IPS DF 6.9 (cell line): ENCODE measurements at places on chromosomes 6 and 20.

GRCh38 chr20:19824861-19825260 is 66.8 kb downstream of the RIN2 start:
- H3K4me1 ChIP-seq = no peaks in the 10 kb centered on the region
- H3K36me3 ChIP-seq = no peaks in the 10 kb centered on the region
- no peak for DNase-seq
- H3K27me3 ChIP-seq = no peaks in the 10 kb centered on the region
- no peak overlapping the region for H3K27ac ChIP-seq

- no peaks in the 10 kb centered on the region for H3K27me3 ChIP-seq
- H3K4me3 ChIP-seq = no peak overlapping the region
- no peak overlapping the region for H3K27ac ChIP-seq
These were observed 62.0 kb upstream of the PHACTR2 start for GRCh38 chr6:143615785-143616184.

DNA sequence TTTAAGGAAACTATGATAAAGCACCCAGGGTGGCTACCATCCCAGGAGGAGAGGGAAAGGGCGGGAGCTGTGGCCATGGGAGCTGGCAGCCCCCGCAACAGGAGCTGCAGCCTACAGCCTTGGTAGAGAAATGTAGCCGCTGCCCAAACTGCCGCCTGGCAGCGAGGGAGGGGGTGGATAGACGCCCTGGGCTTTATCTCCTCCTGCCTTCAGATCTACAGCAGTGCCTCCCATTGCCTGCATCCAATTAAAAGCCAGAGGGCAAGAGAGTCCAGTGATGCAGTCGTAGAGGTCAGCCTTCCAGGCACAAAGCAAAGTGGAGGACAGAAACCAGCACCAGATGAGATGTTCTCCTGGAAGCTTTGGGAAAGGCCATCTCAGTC is 35.0 kb upstream of the ZFAND3 start:
- no peak overlapping the region for H3K4me3 ChIP-seq
- H3K27me3 ChIP-seq = no peaks in the 10 kb centered on the region
- H3K4me1 ChIP-seq = peaks cover 14% of the 10 kb centered on the region

DNA sequence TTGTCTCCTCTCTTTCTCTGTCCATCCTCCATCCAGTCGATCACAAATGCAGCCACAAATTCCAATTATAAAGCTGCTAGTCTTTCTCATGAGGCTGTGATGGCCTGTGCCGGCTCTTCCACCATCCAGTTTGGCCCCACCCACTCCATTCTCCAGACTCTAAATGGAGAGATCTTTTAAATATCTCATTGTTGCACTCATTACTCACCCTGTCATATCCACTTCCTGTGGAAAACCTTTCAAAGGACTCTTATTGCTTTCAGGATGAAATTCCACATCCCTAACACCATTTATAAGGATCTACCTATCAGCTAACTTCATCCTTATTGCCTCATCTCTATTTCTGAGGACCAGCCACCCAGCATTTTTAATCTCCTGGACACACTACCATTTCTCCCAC is 70.6 kb downstream of the NRN1 start:
- no peak overlapping the region for H3K4me3 ChIP-seq
- H3K27me3 ChIP-seq = no peaks in the 10 kb centered on the region
- no peak for DNase-seq
- H3K27ac ChIP-seq = no peak overlapping the region
- H3K4me1 ChIP-seq = no peaks in the 10 kb centered on the region
- no peaks in the 10 kb centered on the region for H3K36me3 ChIP-seq

GRCh38 chr6:34947561-34947960 is 58.5 kb downstream of the ANKS1A start:
- no peak for DNase-seq
- H3K36me3 ChIP-seq = no peaks in the 10 kb centered on the region
- no peak overlapping the region for H3K27ac ChIP-seq
- no peaks in the 10 kb centered on the region for H3K4me1 ChIP-seq
- H3K4me3 ChIP-seq = no peak overlapping the region

DNA sequence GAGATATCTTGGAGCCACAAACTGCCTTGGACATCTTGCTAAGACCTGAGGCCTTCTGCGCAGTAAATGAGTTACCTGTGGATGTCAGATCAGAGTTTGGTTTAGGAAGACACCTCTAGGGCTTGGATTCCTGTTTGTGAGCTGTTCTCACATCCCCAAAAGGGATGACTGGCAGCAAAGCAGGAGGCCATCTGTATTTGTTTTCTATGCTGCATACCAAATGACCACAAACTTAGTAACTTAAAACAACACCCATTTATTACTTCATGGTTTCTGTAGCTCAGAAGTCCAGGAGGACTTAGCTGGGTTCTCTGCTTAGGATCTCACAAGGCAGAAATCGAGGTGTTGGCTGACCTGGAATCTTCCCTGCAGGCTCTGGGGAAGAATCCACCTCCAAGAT is 116.7 kb downstream of the UNC5CL start:
- peaks cover 6% of the 10 kb centered on the region for H3K4me1 ChIP-seq
- no peak overlapping the region for H3K27ac ChIP-seq
- H3K36me3 ChIP-seq = no peaks in the 10 kb centered on the region
- DNase-seq = no peak
- H3K4me3 ChIP-seq = no peak overlapping the region

DNA sequence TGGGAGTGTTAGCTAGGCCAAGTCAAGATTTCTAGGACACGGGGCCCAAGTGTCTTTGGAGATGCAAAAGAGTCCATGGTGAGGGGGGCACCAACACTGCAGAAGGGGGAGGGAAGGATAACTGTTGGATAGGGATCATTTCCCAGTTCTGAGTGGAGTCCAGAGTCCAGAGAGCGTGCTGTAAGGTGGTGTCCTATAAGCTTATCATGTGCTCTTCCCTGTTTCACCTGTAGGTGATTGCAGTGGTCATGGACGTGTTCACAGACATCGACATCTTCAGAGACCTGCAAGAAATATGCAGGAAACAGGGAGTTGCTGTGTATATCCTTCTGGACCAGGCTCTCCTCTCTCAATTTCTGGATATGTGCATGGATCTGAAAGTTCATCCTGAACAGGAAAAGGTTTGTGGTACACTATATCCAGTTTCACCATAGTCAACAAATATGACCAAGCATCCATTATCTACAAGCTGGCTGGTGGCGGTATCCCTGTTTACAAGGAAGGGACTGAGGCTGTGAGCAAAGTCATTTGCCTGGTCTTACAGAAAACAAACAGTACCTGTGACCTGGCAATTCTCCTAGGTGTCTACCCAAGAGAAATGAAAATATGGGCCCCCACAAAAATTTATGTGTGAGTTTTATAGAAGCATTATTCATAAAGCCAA is 15.6 kb downstream of the FAM83D start:
- no peak for DNase-seq
- H3K4me3 ChIP-seq = no peak overlapping the region
- no peaks in the 10 kb centered on the region for H3K4me1 ChIP-seq
- H3K27me3 ChIP-seq = no peaks in the 10 kb centered on the region
- no peak overlapping the region for H3K27ac ChIP-seq

DNA sequence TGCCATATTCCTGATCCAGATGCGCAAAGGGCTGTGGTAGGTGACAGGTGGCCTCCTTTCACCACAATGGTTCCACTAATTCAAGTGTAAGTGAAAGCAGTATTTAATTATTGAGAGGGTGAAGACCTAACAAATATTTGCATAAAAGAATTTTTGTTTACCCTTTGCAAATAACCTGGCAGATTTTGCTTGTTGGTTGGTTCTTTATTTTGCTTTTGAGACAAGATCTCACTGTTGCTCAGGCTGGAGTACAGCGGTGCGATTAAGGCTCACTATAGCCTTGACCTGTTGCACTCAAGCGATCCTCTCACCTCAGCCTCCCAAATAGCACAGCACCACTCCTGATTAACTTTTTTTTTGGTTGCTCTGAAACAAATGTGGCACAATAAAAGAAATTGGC is 49.2 kb downstream of the PCNA start:
- H3K36me3 ChIP-seq = no peaks in the 10 kb centered on the region
- H3K27me3 ChIP-seq = no peaks in the 10 kb centered on the region
- H3K4me1 ChIP-seq = peaks cover 1% of the 10 kb centered on the region; the same call in 1 of the 2 replicates
- H3K27ac ChIP-seq = no peak overlapping the region
- H3K4me3 ChIP-seq = no peak overlapping the region

DNA sequence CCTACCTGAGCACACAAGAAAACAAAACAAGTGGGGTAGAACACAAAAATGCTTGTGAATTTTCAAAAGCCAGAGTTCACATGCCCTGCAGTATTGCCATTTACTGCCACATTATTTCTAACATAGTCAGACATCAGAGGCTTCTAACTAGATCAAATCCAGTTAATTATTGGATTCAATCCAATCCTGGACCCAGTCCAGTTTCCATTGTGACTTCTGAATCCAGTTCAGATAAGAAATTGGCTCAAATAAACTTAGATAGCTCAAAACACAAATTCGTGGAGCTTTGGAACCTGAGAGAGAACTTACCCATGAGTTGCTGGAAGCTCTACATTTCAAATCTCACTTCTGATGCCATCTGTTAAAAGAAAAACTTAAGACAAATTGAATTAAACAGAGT is 85.2 kb upstream of the ANKEF1 start:
- no peak for DNase-seq
- no peak overlapping the region for H3K27ac ChIP-seq
- H3K36me3 ChIP-seq = no peaks in the 10 kb centered on the region
- H3K27me3 ChIP-seq = no peaks in the 10 kb centered on the region
- H3K4me3 ChIP-seq = no peak overlapping the region

DNA sequence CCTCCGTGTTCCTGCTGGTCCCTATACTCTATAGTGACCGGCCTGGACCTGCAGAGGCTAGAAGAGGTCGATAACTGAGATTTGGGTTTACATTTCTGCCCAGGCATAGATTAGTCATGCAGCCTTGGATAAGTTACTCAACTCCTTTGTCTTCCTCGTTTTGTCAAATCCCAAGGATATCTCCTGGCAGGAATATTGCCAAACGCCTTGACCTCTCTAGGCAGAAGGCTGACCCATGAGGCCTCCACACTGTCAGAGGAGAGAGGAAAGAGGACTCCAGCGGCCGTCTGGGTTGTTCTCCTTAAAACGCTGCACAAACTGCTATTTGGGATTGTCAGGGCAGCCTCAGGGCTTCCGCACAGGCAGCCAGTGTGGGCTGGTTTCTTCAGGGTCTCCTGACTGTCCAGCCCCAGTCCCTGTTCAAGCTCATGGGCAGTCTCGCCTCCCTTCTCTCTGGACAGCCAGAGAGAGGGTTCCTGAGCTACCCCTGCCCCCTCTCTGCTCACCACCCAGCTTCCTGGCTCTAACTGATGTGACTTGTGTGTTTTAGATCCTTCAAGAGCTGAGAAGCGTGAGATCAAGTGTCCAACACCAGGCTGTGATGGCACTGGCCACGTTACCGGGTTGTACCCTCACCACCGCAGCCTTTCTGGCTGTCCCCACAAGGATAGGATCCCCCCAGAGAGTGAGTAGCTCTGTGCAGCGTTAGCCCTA is 44.7 kb upstream of the PCMTD2 start:
- DNase-seq = no peak
- no peak overlapping the region for H3K27ac ChIP-seq
- no peak overlapping the region for H3K4me3 ChIP-seq
- no peaks in the 10 kb centered on the region for H3K36me3 ChIP-seq
- peaks cover 1% of the 10 kb centered on the region; the same call in 1 of the 2 replicates for H3K4me1 ChIP-seq

DNA sequence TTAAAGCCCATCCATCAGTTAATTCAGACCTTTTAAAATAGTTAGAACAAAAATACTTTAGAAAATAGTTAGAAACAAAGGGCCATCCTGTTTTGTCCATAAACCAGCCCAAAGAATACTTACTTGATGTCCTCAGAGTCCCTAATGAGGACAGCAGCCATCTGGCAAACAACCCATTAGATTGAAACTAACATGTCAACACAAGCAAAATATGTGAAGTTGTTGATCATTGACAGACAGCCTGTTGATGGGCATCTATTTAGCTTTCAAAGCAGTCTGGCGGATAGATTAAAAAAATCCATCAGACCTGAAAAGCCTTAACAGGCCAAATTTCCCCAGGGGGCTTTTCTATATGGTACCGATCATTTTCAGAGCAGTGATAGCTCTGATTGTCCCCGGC is 154.2 kb upstream of the TSHZ2 start:
- H3K36me3 ChIP-seq = no peaks in the 10 kb centered on the region
- no peak overlapping the region for H3K27ac ChIP-seq
- no peaks in the 10 kb centered on the region for H3K4me1 ChIP-seq

DNA sequence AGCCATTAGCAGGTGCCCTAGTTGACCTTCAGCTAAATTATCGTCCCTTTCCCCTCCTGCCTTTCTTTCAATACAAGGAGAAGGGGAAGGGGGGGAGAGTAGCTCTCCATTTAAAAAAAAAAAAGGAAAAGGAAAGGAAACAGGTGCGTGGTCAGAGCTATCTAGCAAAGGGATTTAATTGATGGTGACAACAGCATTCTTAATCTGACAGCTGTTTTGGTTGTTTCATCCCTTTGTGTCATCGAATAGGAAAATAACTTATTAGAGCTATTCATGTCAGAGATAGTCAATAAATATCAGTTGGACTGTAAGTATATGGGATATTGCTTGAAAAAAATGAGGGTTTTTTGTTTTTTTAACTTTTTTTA is 195.2 kb upstream of the SASH1 start:
- peaks cover 1% of the 10 kb centered on the region; the same call in 1 of the 2 replicates for H3K4me1 ChIP-seq
- H3K27me3 ChIP-seq = no peaks in the 10 kb centered on the region
- no peaks in the 10 kb centered on the region for H3K36me3 ChIP-seq
- no peak overlapping the region for H3K27ac ChIP-seq
- H3K4me3 ChIP-seq = no peak overlapping the region

DNA sequence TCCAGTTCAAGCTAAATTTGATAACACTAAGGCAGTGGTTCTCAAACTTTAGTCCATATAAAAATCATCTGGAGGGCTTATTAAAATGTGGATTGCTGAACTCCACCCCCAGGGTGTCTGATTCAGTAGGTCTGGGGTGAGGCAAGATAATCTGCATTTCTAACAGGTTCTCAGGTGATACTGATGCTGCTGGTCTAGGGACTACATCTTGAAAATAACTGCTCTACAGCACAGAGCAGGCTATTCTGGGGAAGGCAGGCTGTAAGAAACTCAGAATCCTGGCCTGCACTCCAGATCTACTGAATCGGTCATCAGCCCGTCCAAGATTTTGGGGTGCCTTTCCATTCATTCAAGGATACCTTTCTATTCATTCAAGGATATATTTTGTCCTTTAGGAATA is 11.5 kb downstream of the CALHM5 start:
- H3K4me1 ChIP-seq = no peaks in the 10 kb centered on the region
- H3K27me3 ChIP-seq = no peaks in the 10 kb centered on the region
- no peak overlapping the region for H3K4me3 ChIP-seq
- no peaks in the 10 kb centered on the region for H3K36me3 ChIP-seq

DNA sequence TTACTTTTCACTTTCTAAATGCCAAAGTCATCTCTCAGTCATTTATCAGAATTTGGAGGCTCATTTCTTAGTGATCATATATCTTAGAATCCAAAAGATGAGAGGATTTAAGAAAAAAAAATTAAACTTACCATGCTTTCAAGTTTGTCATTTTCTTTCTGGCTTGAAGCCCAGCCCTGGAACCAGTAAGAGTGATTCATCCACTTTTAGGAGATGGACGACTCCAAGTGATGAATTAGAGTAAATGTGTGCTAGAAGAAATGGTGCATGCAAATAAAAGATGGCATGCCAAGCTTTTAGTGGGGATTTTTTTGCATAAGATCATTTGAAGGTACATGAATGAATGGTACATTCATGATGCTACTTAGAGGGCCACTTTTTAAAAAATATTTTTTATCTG is 20.1 kb downstream of the PLCB1 start:
- no peak overlapping the region for H3K4me3 ChIP-seq
- H3K27me3 ChIP-seq = no peaks in the 10 kb centered on the region
- no peaks in the 10 kb centered on the region for H3K36me3 ChIP-seq
- H3K4me1 ChIP-seq = no peaks in the 10 kb centered on the region
- no peak overlapping the region for H3K27ac ChIP-seq
- DNase-seq = no peak

- peak overlapping the region; percentile 65; the same call in 1 of the 2 replicates for H3K4me3 ChIP-seq
- no peak for DNase-seq
- H3K27me3 ChIP-seq = peaks cover 14% of the 10 kb centered on the region; the same call in 1 of the 2 replicates
- H3K36me3 ChIP-seq = no peaks in the 10 kb centered on the region
These were observed 691 bp downstream of the SYNDIG1 start for GRCh38 chr20:24469894-24470745.
